ENCODE measurements at places on chromosomes 1 and 21. TPM values are rescaled to one million over a fixed set of nuclear protein-coding genes. Genes with fewer than 3 reads are reported as not detected.

- peaks cover 7% of the 10 kb centered on the region for H3K36me3 ChIP-seq
- H3K4me1 ChIP-seq = peaks cover 31% of the 10 kb centered on the region
- H3K27me3 ChIP-seq = no peaks in the 10 kb centered on the region
- H3K4me3 ChIP-seq = no peak overlapping the region
- no peak for DNase-seq
Measured at GRCh38 chr1:147603986-147604385, 62.7 kb downstream of the BCL9 start.

DNA sequence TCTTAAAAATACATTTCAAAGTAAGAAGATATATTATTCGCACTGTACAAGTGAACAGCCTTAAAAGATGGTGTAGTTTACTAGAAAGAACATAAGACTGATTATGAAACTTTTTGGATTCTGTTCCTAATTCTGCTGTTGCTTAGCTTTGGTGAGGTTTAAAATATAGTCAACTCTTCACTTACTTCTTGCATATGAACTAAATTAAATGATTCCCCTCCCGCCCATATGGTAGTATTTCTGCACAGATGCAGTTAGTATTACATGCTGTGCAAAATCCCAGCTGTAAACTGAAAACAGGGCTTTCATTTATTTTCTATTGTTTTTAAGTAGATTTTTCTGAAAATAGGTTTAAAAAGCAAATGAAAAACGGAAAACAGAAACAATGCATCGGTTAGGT lies 345.4 kb upstream of the NCAM2 start:
- H3K27ac ChIP-seq = no peak overlapping the region
- no peaks in the 10 kb centered on the region for H3K4me1 ChIP-seq
- H3K27me3 ChIP-seq = no peaks in the 10 kb centered on the region
- no peak for DNase-seq
- H3K36me3 ChIP-seq = no peaks in the 10 kb centered on the region

Gene TRIM17
- 0.47 TPM for total RNA-seq

GRCh38 chr1:196546272-196547111 lies 61.7 kb downstream of the KCNT2 start:
- no peaks in the 10 kb centered on the region for H3K27me3 ChIP-seq
- H3K27ac ChIP-seq = no peak overlapping the region
- no peaks in the 10 kb centered on the region for H3K4me1 ChIP-seq
- no peak for DNase-seq
- H3K4me3 ChIP-seq = no peak overlapping the region

Gene CCDC17
- total RNA-seq = 5.7 TPM

DNA sequence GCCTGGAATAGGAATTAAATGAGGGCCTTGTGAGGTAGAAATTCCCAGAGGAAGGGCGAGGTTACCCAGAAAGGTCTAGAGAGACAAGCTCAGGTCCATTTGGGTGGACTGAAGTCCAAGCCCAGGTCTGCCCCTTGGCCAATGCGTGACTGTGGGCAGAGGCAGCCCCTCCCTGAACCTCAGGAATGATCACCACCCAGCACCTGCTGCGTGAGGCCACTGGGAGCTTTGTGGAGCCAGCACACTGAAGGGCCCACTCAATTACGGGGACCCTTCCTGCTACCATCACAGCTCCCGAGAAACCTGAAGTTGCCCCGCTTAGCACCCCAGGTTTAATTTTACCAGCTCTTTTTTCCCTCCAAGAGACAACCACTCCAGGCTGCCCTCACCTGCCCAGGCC lies 6.5 kb upstream of the MATN1 start:
- peak overlapping the region; percentile 80 for H3K27ac ChIP-seq
- H3K27me3 ChIP-seq = no peaks in the 10 kb centered on the region
- no peaks in the 10 kb centered on the region for H3K36me3 ChIP-seq
- no peak for DNase-seq

- DNase-seq = no peak
- peaks cover 45% of the 10 kb centered on the region for H3K27me3 ChIP-seq
- H3K36me3 ChIP-seq = no peaks in the 10 kb centered on the region
- no peak overlapping the region for H3K27ac ChIP-seq
- H3K4me3 ChIP-seq = no peak overlapping the region
Measured at GRCh38 chr1:9211291-9211811, 23.2 kb upstream of the H6PD start.

GRCh38 chr1:43319288-43319687 lies 18.3 kb upstream of the MPL start:
- H3K4me3 ChIP-seq = no peak overlapping the region
- DNase-seq = no peak
- H3K27me3 ChIP-seq = no peaks in the 10 kb centered on the region
- H3K4me1 ChIP-seq = peaks cover 2% of the 10 kb centered on the region
- H3K27ac ChIP-seq = no peak overlapping the region

Gene RCSD1
- total RNA-seq = 88.0 TPM

Gene EFNA3
- total RNA-seq = 0.29 TPM

DNA sequence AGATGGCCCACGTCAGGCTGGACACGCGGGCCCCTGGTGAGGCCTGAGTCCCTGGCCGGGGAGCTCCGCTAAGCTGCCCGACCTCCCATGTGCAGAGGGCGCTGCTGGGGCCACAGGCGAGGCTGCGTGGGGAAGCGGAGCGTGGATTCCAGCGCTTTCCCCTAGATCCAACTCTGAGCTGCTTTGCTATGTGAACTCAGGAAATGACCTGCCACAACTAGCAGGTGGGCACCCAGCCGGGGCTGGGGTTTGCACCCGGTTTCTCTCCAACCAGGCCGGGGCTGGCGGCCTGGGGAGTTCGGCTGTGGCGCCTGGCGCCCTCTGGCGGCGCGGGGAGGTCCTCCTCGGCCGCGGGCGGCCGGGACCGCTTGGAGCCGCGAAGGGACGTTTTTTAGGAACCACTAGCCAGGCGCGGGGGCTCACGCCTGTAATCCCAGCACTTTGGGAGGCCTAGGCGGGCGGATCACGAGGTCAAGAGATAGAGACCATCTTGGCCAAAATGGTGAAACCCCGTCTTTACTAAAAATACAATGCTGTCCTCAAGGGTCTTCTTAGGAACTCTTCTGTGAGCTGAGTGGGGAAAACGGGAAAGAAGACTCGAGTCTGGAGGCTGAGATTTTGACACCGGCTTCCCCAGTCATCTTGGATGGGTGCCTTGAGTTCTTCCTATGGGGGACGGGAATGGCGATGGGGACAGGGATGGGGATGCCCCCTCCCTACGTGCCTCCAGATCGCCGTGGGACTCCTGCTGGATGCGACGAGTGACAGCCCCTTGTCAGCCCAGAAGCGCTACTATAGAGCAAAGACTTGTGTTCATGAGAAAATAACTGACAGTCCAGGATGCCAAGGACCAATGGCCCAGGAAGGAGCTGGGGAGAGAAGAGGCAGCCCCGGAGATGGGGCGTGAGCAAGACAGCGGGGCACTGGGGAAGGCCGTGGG lies 12.6 kb downstream of the PYCR2 start:
- H3K36me3 ChIP-seq = peaks cover 3% of the 10 kb centered on the region
- H3K4me3 ChIP-seq = peak overlapping the region; percentile 9
- DNase-seq = peak; percentile 76
- H3K27me3 ChIP-seq = no peaks in the 10 kb centered on the region

DNA sequence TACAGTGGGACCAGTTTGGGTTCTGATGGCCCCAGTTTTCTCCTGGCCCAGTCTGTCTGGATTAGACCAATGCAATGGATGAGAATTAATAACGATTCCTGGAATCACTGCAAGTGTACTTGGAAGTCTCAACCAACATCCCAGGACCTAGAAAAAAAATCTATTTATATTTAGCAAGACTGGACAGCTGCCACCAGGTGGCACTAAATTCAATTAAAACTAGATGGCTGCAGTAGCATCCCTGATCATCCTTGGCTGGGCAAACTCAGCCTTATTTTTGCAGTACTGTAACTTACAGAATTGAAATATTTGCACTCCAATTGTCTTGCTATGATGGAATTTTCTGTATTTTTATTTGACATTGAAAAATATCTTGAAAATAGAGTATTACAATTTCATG lies 165.7 kb downstream of the NCAM2 start:
- no peaks in the 10 kb centered on the region for H3K27me3 ChIP-seq
- no peaks in the 10 kb centered on the region for H3K36me3 ChIP-seq
- H3K4me3 ChIP-seq = no peak overlapping the region
- DNase-seq = peak; percentile 4
- no peaks in the 10 kb centered on the region for H3K4me1 ChIP-seq
- H3K27ac ChIP-seq = no peak overlapping the region

Gene HOOK1
- 18.0 TPM for total RNA-seq

- H3K27ac ChIP-seq = no peak overlapping the region
- H3K4me3 ChIP-seq = no peak overlapping the region
- DNase-seq = no peak
- H3K27me3 ChIP-seq = no peaks in the 10 kb centered on the region
- peaks cover 4% of the 10 kb centered on the region for H3K36me3 ChIP-seq
Measured at GRCh38 chr1:2100780-2101108, 50.5 kb downstream of the PRKCZ start.

Gene FCRL5
- 3.2 TPM for total RNA-seq

Gene SPATC1L
- total RNA-seq = 2.6 TPM

Gene KLF17
- total RNA-seq = not detected

Gene LRRC71
- total RNA-seq = not detected

All from T-helper 17 cell (primary cell).